ENCODE measurements at places on chromosomes 16 and 17.

GRCh38 chr17:13921841-13922776 is 147.2 kb upstream of the COX10 start:
- no peak for DNase-seq

DNA sequence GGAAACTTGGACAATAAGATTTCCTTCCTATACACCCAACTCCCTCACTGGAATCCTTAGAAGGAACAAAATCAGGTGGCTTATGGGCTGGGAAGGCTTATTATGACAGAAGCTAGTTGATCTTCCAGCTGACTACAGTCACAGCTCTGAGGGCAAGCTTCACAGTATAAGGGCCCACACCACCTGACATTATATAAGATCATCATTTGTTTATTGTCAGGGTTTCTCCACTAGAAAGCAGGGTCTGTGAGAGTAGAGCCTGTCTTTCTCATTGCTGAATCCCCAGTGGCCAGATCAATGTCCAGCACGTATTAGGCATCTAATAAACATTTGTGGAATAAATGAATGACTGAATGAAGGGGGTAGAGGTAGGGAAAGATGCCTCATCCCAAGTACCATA is 57.8 kb upstream of the PHOSPHO1 start:
- DNase-seq, result no peak

- DNase-seq, result no peak
These were observed 3.5 kb downstream of the CDH13 start for GRCh38 chr16:82630219-82630618.

DNA sequence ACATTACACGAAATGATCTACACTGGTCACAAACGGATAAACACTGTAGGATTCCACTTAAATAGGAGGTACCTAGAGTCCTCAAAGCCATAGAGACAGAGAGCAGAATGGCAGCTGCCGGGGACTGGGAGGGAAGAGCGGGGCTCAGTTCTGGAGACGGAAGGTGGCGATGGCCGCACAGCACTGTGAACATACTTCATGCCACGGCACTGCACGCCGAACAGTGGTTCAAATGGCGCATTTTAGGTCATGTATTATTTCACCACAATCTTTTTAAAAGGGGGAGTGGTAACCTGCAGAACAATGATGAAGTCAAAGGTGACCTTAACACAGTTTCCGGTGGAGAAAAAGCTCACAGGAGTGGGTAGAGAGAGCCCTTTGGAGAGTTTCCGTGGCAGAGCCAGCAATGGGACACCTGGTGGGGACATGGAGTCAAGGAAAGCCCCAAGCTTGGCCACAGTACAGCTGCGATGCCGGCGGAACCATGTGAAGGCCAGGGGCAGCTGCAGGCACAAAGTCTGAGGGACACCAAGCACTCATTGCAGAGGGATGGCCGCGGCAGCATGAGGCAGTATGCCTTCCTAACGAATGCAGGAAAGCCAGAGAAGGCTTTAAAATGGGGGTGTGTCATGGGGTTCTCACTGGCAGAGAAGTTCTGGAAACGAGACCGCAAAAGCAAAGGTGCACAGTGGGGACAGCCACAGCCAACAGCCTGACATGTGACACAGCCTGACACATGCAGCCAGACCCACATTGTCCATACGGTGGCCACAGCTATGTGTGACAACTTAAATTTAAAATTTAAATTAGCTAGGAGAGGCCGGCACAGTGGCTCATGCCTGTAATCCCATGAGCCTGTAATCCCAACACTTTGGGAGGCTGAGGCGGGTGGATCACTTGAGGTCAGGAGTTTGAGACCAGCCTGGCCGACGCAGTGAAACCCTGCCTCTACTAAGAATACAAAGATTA is 7.3 kb downstream of the FLCN start:
- no peak for DNase-seq

- DNase-seq, result peak; percentile 63
These were observed 890 bp downstream of the TOB1 start for GRCh38 chr17:50865060-50865867.

DNA sequence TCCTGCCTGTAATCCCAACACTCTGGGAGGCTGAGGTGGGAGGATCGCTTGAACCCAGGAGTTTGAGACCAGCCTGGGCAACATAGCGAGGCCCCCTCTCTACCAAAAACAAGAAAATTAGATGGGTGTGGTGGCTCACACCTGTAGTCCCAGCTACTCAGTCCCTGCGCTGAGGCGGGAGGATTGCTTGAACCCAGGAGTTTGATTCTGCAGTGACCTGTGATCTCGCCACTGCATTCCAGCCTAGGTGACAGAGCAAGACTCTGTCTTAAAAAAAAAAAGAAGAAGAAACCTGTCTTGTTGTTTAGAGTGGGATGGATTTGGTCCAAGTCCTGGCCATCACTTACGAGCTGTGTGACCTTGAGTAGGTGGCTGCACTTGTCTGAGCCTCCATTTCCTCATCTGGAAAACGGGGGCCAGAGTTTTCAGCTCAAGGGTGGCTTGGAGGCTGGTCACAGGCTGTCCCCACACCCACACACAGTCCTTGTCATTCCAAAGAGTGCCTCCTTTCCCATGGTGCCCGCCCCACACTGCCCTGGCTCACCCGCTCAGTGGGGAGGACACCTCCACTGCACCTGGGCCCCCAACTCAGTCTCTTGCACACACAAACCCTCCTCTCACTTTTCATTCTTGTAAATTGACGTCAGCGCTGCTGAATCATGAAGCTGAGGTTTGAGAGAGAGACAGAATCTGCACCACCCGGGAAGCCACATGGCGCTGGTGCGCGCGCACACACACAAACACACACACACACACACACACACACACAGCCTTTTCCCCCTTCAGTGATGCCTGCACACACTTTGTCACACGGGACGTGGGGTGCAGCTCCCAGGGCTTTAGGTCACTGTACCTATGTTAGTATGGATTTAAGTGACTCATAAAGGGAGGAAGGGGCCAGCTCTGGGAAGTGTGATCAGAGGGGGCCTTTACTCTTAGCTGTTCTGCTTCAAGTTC is 4.2 kb downstream of the SOCS1 start:
- DNase-seq, result peak; percentile 85

DNA sequence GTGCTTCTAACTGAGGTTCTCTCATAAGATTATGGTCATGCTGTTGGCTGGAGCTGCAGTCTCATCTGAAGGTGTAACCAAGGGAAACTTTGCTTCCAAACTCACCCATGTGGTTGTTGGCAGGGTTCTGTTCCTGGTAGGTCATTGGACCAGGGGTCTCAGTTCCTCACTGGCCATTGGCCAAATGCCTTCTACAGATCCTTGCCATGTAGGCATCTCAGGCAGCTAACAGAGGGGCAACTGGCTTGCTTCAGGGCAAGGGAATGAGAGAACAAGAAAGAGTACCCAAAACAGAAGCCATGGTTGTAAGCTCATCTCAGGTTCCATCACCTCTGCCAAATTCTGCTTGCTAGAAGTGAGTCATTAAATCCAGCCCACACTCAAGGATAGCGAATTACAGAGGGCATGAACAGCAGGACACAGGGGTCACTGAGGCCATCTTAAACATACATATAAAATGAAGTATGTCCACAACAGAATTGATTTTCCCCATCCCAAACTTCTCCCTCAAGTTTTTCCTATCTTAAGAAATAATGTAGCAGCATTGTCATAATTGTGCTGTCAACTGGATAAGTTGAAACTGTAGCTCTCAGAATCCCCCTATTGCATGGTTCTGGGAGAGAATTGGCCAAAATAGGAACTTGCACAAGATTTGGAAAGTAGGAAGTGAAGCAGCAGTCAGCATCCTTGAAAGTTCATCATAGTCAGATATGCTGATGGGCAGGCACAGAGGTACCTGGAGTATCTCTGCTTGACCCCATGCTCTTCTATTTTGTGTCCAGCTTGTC is 42.4 kb upstream of the CES5A start:
- DNase-seq, result no peak

GRCh38 chr16:53714205-53715022 is 10.5 kb downstream of the FTO start:
- DNase-seq, result no peak

- DNase-seq, result peak; percentile 7
These were observed 142.2 kb downstream of the RAB11FIP4 start for GRCh38 chr17:31533546-31534155.

GRCh38 chr16:11118479-11118878 is 137.5 kb downstream of the SOCS1 start:
- DNase-seq, result no peak

DNA sequence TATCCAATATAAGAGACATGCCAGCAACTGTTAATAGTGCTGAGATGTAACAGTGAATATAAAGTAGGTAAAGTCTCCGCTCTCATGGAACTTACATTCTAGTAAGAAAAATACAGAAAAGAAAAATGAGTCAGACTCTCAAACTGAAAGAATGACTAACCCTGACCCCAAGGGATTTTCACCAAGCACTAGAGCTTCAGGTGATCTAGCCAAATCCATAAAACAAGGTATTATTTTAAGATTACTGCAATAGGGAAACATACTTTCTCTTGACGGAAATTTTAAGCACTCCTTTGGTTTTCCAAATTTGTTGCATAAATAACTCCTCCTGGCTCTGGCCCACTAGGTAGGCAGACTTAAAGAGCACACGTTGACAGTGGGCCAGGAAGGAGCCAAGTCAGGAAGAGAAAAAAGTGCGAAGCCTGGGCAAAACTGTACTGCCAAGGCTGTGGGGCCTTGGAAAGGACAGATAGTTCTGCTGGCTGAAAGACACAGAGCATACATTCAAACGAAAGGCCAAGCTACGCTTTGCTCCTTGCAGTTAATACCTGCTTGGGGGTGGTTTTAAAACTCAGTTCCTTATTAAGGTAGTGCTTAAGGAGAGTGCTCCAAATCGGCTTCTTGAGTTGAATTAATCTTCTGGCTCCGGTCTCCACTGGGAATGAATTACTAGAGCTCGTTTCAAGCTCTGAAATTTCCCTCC is 1.4 kb downstream of the GOT2 start:
- DNase-seq, result no peak

- no peak for DNase-seq
These were observed 94.0 kb downstream of the SOCS1 start for GRCh38 chr16:11161974-11162373.

DNA sequence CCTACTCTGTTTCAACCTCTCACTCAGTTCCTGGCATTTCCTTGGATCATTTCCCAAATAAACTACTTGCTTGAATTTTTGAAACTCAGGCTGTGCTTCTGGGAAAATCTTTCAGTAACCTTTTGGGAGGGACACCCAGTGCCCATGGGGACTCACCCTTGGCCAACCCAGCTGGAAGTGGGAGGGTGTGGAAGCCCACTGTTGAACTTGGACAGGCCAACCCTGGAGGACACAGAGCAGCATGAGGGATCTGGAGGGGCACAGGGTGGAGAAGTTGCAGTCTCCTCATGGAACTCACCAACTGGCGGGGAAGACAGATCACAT is 11.2 kb downstream of the RTN4RL1 start:
- no peak for DNase-seq

DNA sequence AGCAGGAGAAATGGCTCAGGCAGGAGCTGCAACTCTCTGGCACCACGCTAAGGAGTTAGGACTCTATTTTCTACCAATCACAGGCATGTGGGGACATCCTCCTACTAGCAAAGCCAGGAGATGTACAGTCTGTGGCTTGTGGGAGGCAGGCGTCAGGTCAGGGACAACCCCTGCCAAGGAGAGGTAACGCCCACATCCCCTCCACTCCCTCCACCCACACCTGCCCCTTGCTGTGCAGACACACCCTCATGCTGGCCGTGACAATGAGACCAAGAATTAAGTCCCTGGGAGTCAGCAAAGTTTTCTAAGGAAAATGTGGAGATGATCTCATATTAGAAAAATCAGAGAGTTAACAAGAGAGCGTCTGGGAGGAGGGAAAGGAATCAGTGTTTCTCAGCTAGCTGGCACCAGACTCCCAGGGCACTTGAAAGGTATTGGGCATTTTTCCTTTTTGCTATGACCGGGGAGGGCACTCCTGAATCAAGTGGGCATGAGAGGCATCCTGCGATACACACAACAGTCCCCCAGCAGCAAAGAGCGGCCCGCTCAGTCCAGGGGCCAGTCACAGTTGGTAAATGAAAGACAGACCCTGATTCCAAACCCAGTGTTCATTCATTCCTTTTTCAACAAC is 87.3 kb upstream of the RPL38 start:
- no peak for DNase-seq

DNA sequence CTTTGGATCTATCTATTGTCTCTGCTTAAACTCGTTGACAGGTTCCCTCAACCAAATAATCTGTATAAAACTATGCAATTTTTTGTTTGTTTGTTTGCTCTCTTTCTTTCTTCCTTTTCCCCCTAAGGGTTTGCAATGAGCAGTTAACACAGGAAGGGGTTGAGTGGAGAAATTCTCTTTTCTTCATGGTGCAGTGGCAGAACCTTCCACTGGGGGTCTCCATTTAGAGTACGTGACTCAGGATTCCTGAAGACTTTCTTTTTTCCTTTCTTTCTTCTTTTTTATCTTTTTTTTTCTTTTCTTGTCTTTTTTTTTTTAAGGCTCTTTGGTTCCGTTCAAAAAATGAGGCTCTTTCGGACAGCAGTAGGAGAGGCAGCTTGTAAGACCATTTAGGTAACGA is 19.5 kb upstream of the RBFOX1 start:
- DNase-seq, result no peak

DNA sequence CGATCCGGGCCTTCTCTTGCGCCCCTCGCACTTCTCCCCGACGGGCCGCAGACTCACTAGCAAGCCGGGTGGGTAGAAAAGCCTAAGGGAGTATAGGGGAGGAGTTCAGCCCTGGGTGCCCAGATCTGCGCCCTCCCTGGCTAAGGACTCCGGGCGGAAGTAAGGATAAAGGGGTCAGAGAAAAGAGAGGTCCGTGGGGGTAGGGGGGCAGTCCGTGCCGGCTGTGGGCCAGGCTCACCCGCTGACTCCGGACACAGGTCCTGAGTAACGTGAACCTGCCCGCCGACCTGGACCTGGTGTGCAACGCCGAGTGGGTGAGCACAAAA is 1.8 kb downstream of the NAGS start:
- no peak for DNase-seq

GRCh38 chr17:29131814-29132682 is 48.1 kb downstream of the MYO18A start:
- DNase-seq, result no peak

DNA sequence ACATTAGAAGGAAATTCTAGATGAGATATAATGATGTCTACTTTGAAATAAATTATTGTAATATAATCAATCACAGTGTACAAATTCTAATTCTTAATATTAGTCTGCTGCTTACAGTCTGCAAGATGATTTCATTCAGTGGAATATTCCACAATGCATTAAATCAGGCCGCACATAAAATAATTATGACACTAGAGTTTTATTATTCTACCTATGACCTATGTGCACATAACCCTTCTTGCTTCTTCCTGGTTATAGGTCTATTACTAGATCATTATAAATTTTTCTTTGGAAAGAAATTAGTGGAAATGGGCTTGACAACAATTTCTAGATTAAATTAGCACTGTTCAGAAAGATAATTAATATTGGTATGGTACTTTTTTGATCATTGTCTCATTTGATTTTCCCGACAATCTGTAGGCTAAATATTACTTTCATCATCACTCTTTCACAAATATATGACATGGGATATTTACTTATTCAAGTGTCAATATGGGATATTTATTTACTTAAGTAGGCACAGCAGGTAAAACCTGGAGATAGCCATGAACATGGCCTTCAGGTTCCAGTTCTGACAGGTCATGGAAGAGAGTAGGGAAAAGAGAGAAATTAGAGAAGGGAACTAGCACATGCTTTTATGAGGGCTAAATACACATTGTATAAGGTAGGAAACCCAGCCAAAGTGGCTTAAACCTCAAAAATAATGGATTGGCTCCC is 476.4 kb downstream of the TOX3 start:
- DNase-seq, result no peak
